Colonic mucosa (tissue), 4 donors: ENCODE measurements at places on chromosomes 6 and 20. TPM values are rescaled to one million over a fixed set of nuclear protein-coding genes. Genes with fewer than 3 reads are reported as not detected.
A peak's percentile ranks its signal among the peaks of the same experiment; 100 is the strongest.

GRCh38 chr6:159753081-159753872, 8.6 kb upstream of the ACAT2 start:
- no peak for DNase-seq

DNA sequence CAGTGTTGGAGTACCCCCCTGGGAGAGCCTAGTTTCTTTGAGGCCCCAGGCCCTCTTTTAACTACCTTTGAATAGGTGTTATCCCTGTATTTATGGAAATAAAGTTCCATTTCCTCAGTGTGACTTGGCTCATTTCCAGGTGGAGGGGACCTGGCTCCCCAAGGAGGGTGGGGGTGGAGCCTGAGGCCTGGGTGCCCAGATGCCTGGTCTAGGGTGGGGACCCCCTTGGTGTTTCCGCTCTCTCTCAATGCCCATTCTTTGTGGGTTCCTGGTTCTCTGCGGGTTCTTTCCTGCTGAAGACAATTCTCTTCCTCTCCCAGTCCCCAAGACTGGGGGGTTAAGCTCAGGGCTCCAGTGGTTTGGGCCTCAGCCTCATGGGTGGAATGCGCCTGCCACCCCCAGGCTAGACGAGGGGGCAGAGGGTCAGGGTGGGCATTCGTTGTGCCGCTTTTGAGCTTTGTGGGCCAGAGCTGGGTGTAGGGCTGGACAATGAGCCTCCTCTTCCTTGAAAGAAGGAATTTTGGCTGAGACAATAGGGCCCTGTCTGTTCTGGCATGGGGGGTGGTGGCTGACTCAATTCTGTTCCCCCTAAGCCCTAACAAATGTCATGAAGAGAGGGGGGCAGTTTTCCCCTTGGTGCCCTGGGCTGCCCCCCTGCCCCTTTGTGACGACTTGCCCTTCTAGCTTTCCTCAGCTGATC, 686 bp upstream of the EGFL8 start:
- no peak for DNase-seq

DNA sequence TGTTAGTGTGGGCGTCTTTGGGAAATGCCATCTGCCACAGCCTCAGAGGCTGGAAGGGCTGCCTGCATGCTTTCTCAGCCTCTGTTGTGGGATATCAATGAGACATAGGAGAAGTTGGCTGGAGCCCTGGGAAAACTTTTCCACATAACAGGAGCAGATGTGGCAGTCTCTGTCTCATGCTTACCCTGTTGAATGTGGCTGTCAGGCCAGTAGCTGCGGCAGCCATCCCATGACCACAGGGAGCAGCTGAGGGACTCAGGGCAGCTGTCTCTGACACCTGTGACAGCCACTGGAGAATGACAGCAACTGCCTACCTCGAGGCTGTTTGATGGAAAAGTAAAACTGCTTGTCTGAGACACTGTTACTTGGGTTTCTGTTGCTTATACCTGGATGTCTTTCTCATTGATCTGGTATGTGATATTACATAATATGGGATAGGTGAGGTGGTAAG, 64.4 kb downstream of the TULP4 start:
- DNase-seq: no peak

DNA sequence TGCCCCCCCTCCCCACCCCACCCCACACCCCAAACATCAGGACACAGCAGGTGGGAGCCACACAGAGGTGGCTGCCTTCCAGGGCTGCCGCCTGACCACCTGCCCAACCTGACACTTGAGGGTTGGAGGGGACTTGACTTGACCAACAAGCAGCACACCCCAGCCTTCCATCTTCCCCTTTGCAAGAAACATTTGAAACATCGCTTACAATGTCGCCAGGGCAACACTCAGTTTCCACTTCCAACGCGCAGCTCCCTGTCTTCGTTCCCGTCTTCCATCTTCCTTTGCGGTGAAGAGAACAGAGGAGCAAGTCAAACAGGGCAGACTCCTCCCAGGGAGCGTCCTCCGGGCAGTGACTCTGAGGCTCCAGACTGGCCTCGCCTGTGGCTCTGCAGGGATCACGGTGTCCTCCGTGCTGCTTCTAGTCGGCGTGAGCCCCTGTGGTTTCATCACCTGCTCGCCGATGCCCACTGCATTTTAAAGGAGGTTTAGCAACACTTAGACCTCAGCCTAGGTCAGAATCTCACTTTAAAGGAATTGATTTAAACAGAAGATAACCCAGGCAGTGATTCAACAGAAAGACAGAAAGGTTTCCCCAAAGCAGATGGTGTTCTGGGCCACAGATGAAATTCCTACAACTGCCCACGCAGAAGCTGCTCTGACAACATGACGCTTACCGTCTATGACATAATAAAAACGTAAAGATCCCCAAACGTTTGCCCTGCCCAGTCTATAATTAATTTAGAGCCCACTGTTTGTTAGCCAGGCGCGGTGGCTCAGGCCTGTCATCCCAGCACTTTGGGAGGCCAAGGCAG, 130.8 kb downstream of the TAF4 start:
- DNase-seq: no peak

- no peak for DNase-seq
These were observed 24.6 kb downstream of the CEBPB start for GRCh38 chr20:50215101-50215690.

DNA sequence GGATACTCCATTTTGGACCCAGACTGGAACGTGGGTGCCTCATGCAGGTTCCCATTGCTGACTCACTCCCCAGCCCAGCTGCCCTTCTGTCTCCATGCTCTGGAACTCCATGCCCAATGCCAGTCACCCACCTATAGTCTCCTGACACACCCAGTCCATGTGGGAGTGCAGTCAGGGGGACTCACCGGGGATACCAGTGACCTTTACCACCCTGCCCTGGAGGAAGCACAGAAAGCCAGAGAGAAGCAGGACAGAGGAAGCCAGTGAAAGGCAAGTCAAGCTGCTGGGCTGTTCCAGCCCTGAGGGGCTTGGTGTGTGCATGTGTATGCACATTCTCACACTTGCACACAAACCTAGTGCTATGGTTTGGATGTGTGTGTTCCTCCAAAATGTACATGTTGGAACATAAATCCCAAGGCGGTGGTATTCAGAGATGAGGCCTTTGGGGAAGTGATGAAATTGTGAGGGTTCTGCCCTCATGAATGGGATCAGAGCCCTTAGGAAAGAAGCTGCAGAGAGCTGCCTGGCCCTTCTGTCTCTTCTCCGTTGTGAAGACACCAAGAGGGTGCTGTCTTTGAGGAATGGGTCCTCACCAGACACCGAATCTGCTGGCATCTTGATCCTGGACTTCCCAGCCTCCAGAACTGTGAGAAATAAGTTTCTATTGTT, 121.4 kb upstream of the MAFB start:
- DNase-seq: no peak

GRCh38 chr6:13561624-13562267, 12.7 kb upstream of the SIRT5 start:
- no peak for DNase-seq

DNA sequence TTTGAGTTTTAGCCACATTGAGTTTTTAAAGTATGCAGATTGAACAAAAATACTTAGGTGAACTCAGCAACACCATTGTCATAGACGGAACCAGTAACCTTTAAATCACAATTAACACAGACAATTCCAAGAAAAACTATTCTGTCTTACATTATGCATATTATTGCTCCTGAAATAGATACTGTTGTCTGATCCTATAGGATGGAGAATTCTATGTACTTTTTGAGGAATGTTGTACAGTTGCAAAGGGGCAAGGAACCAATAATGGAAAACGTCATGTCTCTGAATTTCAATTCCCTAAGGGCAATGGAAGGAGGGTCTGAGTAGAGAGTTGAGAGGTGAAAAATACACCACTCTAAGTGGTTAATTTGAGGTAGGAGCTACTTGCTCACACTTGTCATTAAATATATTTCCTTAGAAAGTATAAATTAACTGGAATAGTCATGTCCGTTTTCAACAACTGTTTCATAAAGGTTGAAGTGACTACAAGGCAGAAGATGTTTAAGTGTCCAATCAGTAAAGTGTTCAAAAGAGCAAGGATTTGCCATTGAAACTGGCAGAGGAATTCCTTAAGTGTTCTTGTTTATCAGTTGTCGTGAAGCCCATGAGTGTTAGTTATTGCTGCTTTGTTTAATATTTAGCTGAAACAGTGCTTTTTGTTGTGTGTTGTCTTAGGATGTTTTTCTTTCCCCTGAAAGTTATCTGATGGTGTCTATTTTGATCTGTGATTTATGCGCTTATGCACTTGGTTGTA, 1.3 kb downstream of the NKAIN2 start:
- DNase-seq: no peak

DNA sequence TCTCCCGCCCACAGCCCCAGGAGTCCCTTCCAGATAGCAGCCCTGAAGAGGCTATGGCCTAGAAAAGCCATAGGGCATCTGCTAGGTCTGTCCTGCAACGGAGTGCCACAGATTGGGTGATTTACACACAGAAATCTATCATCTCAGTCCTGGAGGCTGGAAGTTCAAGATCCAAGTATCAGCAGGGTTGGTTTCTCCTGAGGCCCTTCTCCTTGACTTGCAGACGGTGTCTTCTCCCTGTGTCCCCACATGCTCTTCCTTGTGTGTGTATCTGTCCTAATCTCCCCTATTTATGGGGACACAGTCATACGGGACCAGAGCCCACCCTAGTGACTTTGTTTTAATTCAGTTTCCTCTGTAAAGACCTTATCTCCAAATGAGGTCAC, 15.3 kb downstream of the FOXF2 start:
- no peak for DNase-seq

- no peak for DNase-seq
These were observed 23.4 kb downstream of the KCNS1 start for GRCh38 chr20:45077559-45077958.

DNA sequence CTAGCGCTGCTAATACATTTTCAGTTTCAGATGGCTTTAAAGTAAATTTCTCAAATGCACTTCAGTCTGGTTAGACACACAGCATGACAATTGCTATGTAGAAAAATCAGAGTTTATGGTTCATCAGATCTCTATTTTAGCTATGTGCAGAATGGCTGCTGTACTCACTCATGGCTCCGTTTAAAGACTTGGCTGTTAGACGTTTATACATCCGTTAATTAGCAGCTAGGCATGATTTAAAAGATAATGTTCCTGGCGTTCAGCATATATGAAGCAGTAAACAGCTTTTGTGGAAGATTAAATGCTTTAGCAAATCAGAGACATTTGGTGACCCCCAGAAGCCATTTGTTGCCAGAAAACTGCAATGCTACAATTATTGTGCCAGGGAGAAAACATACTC, 350.0 kb upstream of the MANEA start:
- DNase-seq: no peak

GRCh38 chr6:135581211-135581610, 83.7 kb upstream of the AHI1 start:
- no peak for DNase-seq

DNA sequence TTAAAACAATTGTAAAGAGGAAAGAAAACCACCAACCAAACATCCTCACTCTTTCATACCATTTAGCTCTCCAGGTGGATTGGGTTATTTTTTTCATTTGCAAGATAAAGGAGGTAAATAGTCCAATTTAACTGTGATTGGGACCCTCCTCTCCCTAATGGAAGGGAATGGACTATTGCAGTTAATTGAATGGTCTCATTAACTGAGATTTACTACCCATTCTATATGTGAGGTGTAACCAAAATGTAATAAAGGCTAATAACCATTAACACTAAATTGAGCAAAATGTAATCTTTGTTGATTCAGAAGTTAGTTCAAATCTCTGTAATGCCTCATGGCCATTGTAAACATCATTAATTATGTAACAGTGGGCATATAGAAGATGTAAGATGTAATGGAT, 105.0 kb downstream of the KLHL32 start:
- DNase-seq: no peak

GRCh38 chr6:150352321-150353296, 16.2 kb upstream of the IYD start:
- DNase-seq: no peak

- no peak for DNase-seq
These were observed 48.3 kb downstream of the ADGRF1 start for GRCh38 chr6:46993846-46994245.

- DNase-seq: no peak
These were observed 13.4 kb upstream of the MYO6 start for GRCh38 chr6:75735491-75736186.

DNA sequence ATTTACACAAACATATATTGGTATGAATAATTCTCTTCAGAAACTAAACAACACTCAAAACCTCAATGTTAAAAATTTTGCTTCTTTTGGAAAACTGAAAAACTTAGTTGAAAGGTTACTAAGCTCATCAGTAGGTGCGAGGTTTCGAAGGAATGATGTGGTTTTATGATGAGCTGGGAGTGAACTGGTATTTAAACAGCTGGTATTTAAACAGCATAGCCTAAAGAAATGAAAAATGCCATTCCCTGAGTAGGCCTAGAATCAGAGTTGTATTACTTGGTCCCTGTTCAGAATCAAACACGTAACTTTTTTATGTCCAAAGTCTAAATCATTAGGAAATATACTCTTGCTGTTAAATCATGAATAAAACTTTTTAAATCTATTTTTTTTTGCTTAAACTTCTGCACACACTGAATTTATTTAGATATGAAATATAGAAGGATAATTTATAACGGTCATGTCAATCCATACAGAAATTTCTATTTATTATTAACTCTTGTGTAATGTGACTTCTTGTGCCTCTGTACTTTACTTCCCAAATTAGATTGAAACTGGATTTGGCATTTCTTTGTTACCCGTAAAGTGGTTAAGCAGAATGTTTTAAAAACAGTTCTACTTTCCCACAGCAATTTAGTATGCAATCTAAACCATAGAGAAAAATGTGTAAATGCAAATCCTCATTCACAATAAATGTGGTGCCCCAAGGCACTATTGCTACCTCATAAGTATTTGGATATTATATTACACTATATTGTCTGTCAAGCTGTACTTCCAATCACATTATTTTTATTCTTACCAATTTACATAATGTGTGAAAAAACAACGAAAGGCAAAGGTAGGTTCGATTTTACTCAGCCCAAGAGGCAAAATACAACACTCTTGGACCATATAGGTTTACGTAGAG, 124.1 kb downstream of the HS3ST5 start:
- no peak for DNase-seq

DNA sequence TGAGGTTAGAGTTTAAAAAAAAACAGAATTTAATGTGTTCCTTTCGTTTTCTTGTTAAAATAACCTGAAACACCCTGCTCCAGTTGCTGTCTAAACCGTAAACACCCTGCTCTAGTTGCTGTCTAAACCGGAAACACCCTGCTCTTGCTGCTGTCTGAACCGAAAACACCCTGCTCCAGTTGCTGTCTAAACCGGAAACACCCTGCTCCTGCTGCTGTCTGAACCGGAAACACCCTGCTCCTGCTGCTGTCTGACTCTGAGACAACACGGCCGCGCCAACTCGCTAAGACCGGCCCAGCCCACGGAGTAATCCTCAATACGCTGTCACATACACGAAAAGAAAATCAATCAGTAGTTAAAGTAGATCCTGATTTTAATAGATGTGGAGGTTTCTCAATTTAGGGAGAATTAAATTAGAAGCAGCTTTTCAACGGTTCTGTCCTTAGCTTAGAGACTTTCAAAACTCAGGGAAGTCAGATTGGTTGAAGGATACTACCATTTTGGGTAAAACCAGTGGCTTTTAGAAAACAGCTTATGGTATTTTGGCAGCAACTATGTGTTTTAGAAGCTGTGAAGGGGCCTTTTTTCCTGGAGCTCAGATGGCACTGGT, 98.3 kb downstream of the RAMACL start:
- peak; percentile 46 for DNase-seq

Gene ZNF165
- total RNA-seq: 9.9 TPM

Gene NKX2-4
- not detected for total RNA-seq

Gene STMND1
- 1.8 TPM for total RNA-seq

Gene NEURL2
- total RNA-seq: 4.0 TPM

Gene TMEM217
- 1.2 TPM for total RNA-seq

Gene RAD21L1
- total RNA-seq: not detected

Gene PNPLA1
- total RNA-seq: 0.35 TPM

Gene PPP1R14C
- total RNA-seq: 27.3 TPM

Gene SEMG1
- total RNA-seq: 1.0 TPM

Gene HRH3
- total RNA-seq: not detected

Gene CYP39A1
- 4.3 TPM for total RNA-seq

Gene MCHR2
- total RNA-seq: not detected

Gene SLC25A27
- total RNA-seq: 7.6 TPM
